CD8-positive, alpha-beta memory T cell (primary cell): ENCODE measurements at places on chromosomes 13 and 19. TPM values are rescaled to one million over a fixed set of nuclear protein-coding genes. Genes with fewer than 3 reads are reported as not detected.

Gene PIN1
- total RNA-seq: 103 TPM

Gene RNF126
- total RNA-seq: 95.5 TPM

Gene SLC6A16
- total RNA-seq: 1.2 TPM

DNA sequence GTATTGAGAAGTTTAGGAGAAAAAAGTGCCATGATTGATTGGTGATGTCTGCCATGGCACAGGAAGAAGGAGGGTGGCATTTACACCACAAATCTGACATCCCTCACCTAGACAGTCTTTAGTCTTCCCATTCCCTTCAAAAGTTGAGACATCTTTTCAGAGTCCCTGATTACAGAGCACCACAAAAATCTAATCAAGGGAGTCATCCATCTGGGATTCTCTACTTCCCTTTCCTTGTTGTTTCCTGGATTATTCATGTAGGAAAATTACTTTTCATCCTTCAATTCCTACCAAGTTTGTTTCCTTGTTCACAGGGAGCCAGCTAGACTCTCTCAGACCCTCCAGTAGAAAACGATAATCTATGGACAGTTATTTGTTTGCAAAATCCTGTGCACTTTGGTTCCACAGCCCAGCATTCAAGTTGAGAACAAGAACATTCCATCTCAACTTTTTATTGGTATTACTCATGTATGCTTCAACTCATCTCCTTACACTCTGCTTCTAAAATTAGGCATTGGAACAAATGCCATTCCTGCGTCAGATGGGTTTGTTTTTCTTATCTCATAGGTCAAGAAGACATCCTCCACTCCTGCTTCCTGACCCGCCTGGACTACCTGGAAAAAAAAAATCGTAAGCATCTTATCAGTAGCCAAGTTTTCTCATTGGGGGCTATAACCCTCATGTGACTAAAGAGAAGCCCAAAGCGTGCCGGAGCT lies 259.9 kb downstream of the FOXO1 start:
- H3K27me3 ChIP-seq: no peaks in the 10 kb centered on the region
- H3K36me3 ChIP-seq: no peaks in the 10 kb centered on the region
- no peak overlapping the region for H3K4me3 ChIP-seq

DNA sequence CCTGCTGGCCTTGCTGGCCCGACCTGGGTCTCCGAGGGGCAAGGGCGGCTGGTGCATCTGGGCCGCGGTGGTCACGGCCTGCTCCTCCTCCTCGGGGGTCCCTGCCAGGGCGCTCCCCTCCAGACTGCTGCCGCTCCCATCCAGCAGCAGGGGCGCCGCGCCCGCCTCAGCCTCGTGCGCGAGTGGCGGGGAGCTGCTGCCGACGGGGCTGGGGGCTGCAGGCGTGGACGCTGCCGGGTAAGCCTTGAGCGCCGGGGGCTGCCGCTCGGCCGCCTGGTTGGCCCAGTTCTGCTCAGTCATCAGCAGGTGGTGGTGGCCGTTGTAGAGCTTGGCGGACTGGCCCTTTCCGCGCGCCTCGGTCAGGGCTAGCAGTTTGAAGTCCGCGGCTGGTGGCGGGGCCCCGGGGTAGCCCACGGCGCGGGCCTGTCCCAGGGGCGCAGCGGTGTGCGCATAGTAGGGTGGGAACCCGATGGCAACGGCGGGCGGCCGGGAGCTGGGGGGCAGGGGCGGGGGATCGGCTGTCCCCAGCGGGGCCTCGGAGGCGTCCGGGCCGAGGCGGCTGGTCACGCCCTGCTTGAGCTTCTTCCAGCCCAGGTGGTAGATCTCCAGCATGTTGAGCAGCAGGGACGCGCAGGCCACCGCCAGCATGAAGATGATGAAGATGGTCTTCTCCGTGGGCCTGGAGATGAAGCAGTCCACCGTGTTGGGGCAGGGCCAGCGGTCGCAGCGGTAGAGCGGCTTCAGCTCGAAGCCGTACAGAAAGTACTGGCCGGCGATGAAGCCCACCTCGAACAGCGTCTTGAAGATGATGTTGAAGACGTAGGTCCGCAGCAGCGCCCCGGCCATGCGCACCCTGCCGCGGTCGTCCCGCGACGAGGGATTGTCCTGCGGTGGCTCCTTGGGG lies 18.6 kb downstream of the GJA3 start:
- H3K36me3 ChIP-seq: no peaks in the 10 kb centered on the region
- H3K4me1 ChIP-seq: no peaks in the 10 kb centered on the region
- no peak overlapping the region for H3K4me3 ChIP-seq
- peaks cover 4% of the 10 kb centered on the region for H3K27me3 ChIP-seq
- DNase-seq: no peak

- H3K4me3 ChIP-seq: no peak overlapping the region
- H3K27ac ChIP-seq: no peak overlapping the region
- no peaks in the 10 kb centered on the region for H3K36me3 ChIP-seq
- H3K4me1 ChIP-seq: no peaks in the 10 kb centered on the region
These were observed 30.4 kb downstream of the CEBPG start for GRCh38 chr19:33403973-33404304.

DNA sequence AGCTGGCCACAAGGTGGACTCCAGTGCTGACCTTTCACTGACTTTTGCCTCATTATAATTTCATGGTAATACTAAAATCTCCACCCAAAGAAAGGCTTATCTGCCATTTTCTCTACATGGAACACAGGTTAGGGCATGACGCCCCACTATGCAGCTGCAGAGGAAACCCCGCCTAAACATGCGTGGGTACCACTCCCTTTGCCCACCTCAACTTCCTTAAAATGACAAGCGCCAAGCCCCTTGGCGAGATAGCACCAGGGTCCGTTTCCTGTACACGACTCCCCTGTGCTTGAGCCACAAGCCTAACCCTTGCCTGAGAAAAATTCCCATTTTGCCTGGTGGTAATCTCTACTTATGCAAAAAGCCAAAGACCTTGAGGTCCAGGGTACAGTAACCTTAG lies 36.0 kb upstream of the PABPC3 start:
- DNase-seq: no peak
- H3K27ac ChIP-seq: no peak overlapping the region
- H3K27me3 ChIP-seq: no peaks in the 10 kb centered on the region
- H3K36me3 ChIP-seq: no peaks in the 10 kb centered on the region
- no peaks in the 10 kb centered on the region for H3K4me1 ChIP-seq

DNA sequence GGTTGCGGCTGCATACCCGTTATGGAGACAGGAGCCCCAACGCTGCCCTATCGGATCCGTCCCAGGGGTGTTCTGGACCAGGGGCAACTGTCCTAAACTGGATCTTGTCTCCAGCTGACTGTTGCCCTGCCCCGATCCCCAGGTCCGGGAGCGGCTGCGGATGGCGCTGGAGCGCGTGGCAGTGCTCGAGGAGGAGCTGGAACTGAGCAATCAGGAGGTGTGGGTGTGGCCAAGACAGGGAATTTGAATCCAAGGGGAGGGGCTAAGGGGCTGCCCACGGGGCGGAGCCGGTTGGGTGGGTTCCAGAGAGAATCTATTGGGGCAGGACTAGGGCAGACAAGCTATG lies 9.9 kb downstream of the PPFIA3 start:
- H3K27ac ChIP-seq: peak overlapping the region; percentile 59
- DNase-seq: no peak
- peak overlapping the region; percentile 73 for H3K4me3 ChIP-seq
- H3K27me3 ChIP-seq: no peaks in the 10 kb centered on the region
- peaks cover 16% of the 10 kb centered on the region for H3K4me1 ChIP-seq

GRCh38 chr13:112722433-112723263 lies 32.8 kb downstream of the ATP11A start:
- H3K4me3 ChIP-seq: no peak overlapping the region
- peaks cover 14% of the 10 kb centered on the region for H3K4me1 ChIP-seq
- H3K27ac ChIP-seq: no peak overlapping the region
- no peaks in the 10 kb centered on the region for H3K27me3 ChIP-seq

GRCh38 chr19:40331052-40331451 lies 17.1 kb downstream of the C19orf47 start:
- H3K4me1 ChIP-seq: no peaks in the 10 kb centered on the region
- H3K27me3 ChIP-seq: no peaks in the 10 kb centered on the region
- peaks cover 26% of the 10 kb centered on the region for H3K36me3 ChIP-seq
- no peak overlapping the region for H3K4me3 ChIP-seq
